ENCODE measurements at places on chromosomes 7 and 10.

- DNase-seq, result no peak
Observed at GRCh38 chr7:67100956-67101361, 104.3 kb downstream of the TYW1 start.

GRCh38 chr7:51785171-51785570, 468.6 kb upstream of the COBL start:
- DNase-seq, result no peak

DNA sequence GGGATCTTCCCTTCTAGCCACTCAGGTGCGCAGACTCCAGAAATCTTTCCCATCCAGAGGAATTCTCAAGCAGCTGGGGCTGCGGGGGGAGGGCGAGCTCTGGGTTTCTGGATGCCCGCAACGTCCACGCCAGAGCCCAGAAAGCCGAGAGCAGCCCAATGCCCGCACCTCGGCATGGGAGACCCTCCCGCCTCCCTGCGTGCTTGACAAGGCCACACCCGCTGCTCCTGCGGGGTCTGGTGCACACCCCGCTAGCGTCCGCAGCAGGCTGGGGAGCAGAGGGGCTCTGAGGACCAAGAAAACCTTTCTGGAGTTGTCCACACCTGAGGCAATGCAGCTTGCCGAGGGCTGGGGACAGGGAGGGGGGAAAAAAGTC, 66.2 kb downstream of the SLC29A4 start:
- no peak for DNase-seq

DNA sequence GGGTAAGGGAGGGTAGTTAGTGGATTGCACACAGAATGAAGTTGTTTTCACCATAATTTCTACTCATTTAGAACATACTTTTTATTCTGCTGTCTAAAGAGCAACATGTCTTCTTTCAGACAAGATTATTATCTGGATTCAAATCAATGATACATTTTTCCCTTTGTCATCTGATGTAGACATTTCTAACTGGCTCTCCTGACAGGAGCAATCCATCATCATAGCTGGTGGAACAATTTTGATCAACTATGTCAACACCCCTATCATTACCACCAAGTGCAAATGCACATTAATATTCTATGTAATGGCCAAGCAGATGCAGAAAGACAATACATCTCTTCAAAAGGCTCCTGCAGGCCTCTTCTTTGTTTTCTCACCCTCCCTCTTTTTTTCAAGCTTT, 672.9 kb upstream of the LRRTM3 start:
- DNase-seq, result no peak

DNA sequence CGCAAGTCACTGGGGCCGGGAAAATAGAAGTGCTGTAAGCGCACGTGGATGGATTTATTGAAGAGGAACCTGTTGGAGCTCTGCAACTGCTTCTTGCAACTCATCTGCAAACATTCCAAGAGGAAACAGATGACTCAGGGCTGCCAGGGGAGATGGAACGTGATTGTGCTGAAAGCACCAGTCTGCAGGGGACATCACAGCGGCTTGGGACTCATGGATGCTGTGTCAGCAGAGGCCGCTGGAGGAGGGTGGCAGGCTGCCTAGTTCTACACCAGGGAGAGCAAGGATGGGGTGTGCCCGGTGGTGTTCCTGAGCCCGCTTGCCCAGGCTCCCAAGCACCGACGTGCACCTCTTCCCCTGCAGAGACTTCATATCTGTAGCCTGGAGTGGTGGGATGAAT, 515.7 kb downstream of the TCERG1L start:
- no peak for DNase-seq
